Stimulated activated CD8-positive, alpha-beta memory T cell treated with anti-CD3 and anti-CD28 coated beads, Interleukin-4, amount 100 ng/mL, for 24 hours (primary cell): ENCODE measurements at places on chromosomes 3 and 15.
A peak's percentile ranks its signal among the peaks of the same experiment; 100 is the strongest.

DNA sequence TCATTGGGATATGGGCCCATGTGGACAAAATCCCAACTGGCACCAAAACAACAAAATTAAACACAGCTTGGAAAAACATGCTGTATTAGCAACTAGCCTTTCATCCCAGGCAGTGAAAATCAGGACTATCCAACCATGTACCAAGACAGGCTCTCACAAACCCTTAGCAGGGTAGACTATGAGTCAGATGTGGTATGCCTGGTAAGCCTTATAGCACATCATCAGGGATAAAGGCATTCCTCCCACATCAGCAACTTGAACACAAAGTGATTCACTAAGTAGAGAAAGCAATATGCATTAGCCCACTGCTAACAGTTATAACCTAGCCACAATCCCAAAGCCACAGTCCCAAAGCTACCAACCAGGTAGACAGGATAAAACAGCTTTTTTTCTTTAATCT, 8.0 kb downstream of the CEP152 start:
- no peak for DNase-seq

DNA sequence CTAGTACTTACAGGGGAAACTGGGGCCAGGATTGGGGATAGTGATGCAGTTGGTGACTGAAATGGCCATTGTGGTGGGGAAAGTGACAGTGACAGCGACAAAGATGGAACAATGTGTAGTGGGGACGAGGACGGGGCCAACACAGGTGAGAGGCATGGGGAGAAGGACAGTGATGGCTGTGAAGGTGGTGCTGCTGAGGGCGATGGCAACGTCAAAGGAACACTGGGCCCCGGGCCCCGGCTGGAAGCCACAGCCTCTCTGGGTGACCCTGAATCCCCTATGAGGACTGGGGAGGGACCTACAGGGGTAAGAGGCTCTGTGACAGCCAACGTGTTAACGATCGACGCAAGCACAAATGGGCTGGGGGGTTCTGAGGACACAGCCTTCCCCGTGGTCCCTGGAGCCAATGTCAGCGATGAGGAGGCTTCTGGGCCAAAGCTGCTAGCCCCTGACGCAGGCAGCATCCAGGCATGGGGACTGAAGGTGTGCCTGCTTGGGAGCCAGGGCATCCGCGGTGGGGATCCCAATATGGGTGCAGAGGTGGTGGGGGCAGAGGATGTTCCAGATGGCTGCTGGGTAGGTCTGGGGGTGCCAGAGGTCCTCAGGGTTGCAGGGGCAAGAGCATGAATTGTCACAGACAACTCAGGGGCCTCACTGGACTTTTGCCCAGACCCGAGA, 25.2 kb upstream of the GOLGA6C start:
- no peak for DNase-seq

DNA sequence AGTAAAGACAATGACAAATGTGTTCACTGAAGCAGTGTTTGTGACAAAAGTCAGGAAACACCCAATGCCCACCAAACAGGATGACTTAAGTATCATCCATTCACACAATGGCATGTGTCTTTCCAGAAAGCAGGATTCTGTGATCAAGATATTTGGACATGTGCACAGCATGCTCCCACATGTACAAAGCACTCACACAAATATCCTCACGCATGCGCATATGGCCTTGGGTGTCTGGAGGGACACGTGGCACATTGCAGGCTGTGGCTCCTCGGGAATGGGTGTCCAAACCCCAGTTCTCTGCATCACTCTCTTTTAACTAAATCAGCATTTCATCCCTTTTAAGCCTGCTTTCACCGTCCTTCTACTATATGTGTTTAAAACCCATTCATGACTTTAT, 130.5 kb downstream of the KLF13 start:
- no peak for DNase-seq

DNA sequence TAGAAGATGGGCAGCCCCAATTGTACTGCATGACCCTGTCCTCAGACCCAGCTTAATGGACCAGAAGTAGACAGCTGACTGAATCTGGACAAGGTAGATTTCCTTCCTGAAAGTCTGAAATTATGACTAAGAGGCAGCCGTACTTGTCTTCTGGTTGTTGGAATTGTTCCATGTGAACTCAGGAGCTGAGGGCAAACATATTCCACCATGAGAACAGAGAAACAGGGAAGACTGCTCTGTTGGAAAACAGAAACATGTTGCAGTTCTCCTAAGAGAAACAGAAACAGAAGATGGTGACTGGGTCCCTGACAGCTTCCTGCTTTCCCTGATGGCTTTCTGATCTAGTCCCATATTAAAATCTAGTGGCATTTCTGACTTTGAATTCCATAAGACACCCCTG, 24.1 kb downstream of the POPDC2 start:
- no peak for DNase-seq

DNA sequence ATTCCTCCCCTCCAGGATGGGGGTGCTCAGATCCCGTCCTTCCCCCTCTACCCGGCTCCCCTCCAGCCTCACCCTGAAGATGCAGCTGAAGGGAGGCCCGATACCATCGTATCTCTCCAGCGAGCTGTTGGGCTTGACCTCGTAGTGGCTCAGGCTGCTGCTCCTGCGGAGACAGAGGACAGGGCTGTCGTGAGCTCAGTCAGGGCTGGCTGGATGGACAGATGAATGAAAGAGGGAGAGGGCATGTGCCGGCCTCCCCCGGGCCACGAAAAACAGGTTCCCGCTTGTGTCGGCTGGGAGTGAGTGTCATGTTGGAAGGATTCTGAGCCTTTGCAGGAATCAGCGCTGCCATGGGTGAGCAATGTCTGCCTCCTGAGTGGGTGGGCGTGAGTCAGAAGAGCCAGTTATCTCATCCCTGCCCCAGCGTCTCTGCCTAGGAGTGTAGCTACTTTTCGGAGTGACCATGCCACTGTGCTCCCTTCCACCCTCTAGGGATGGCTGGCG, 35.2 kb downstream of the FEM1B start:
- no peak for DNase-seq

DNA sequence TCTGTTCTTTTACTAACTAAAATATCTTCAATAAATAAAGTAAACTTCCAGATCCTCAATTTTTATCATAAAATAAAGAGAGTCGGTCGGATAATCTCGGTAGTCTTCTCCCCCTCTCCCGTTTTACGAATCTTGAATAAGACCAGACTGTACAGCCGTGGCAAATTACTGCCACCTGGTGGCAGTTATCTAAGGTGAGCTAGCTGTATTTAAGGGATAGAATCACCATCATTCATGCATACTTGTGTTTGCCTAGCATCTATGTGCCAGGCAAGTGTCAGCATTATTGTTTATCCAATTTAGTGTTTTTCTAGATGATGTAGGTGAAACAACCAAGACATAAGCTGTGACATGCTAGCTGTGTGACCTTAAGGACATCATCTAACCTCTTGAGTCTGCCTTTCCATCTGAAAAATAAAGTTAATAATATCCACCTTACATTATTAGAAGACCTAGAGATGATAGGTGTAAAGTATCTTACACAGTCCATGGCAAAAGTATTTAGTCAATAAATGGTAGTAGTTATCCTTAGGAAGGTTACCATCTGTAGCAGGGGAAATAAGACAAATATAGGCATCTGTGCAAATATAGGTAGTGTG, 21.3 kb downstream of the DUT start:
- peak; percentile 16 for DNase-seq

DNA sequence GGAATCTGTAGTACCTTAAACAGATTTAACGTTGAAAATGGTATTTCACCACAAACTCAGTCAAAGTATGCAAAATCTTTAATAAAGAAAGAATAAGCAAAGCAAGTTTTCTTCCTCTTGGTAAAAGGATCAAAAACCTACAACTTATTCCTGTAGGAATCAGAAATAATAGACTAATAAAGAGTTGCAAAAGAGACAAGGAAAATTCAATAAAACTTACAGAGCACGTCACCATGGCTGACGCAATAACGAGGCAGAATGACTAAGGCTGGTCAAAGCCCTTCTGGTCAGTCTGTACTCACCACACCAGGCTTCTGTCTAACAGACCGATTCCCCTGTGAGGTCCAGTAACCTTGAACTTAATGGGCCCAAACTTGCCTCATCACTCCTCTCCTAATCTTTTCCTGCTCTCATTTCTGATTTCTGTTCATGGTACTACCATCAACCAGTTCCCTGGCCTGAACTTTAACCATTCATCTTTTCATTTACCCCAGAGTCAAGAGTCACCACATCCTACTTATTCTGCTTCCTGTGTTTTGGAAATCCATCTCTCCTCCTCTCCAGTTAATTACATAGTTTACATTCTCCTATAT, 5.0 kb downstream of the MASP1 start:
- no peak for DNase-seq

GRCh38 chr3:40737343-40737742, 212.6 kb downstream of the ZNF621 start:
- no peak for DNase-seq

DNA sequence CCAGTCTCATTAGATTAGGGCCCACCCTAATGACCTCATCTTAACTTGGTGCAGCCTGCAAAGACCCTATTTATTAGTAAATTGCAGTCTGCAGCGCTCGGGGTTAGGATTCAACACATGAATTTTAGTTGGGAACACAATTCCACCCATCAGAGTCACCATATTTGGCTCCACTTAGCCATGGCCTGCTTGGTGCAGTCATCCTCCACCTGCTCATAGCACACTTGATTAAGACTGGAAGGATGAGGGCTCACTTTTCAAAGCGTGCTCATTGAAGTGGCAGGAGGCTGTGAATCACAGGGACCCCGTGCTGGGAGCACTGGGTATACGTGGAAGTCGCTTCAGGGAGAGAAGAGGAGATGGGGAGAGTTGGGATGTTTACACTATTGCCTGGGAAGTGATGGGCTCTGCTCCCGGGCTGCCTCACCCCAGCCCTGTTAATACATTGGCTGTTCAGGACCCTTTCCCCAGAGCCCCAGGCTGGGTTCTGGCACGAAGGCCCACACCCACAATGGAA, 68.2 kb downstream of the ASB7 start:
- no peak for DNase-seq

- DNase-seq, result no peak
Measured at GRCh38 chr15:89654301-89654761, 936 bp downstream of the KIF7 start.

DNA sequence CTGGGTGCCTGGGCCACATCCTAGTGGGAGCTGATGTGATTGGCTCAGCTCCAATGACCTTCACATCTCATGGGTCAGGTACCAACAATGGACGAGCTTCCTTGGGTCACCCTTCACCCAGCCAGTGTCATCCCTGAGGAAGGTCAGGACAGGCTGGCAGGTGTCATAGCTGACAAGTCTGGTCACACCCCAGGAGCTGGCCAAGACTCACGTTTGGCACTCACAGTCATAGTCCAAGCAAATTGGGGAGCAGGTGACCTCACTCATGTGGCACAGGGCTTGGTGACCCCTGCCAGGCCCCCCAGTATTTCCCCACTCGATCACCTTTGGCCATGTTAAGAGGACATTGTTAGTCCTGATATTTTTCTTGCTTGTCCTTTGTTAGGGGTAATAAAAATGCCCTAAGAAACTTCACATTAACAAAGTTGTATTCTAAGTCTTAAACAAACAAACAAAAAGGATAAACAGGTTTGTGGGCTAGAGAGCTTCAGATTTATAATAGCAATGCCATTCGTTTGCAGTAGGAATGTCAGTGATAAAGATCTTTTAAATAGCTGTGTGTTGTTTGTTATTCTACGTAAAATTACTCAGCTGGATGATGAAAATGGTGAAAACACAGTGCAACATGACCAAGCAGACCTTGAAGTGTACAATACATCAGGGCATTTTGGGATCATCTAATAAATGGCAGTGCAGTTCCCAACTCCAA, 79.5 kb upstream of the POMGNT2 start:
- DNase-seq, result no peak

DNA sequence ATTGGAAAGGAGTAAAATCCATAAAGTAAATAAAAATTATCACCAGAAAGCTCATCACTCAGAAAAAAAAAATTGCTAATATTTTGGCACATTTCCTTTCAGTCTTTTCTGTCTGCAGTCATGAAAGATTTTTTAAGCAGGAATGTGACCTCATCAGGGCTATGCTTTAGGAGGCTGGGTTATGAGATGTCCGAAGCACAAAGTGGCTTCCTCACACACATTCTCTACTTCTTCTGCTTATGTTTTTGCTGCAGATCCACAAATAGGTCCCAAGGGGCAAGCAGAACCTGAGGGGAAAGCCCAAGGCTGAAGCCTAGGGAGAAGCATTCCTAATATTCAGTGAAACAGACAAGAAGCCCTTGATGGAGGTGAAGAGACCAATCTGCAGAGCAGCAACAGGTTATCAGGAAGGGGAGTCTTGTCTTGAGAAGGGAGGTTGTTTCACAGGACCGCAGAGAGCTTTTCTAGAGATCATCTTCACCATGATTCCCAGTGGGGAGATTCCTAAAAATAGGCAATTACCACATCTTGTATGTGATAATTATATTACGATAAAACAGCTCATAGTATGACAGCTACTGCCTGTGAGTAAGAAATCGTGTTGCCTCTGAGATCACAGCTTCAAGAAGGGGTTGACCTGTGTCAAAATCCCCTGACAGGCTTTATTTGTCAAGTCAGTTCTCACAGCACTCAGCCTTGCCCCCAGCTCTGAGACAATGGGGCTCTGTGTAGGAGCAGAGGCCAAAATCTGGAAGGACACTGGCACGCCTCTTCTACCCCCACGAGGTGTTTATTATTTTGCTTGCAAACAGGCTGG, 60.5 kb downstream of the IGF2BP2 start:
- no peak for DNase-seq

- peak; percentile 31 for DNase-seq
Measured at GRCh38 chr15:70100474-70101341, 3.0 kb upstream of the TLE3 start.

DNA sequence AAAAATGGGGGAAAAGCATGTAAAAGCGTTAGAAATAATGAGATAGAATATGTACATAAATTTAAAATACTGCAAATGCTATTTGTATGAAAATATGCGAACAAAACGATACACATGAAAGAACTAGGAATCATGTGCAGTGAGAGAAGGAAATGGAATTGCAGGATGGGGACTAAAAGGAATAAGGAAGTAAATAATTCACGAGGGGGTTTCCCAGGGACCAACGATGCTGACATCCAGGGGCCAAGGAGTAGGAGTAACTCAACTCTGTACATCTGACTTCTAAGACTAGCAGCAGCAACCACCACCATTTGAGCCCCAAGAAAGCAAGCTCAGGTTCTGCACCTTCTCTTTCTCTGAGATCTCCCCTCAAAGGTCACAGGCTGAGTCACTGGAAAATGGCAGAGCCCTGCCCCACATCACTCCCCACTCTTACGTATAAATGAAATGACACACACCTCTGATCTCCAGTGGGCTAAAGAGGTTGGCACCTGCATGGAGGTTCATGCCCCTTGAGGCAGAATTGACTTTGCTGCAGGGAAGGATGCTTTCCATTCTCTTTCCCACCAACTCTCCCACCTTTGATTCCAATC, 100.0 kb upstream of the DLG1 start:
- DNase-seq, result peak; percentile 7
